Calu3 (cell line): ENCODE measurements at places on chromosomes 5 and 9. TPM values are rescaled to one million over a fixed set of nuclear protein-coding genes. Genes with fewer than 3 reads are reported as not detected.

The DPYSL3 gene
- total RNA-seq = 21.4 and 26.6 TPM in 2 replicates

The GNAQ gene
- 34.1 TPM in 2 replicates for total RNA-seq

The REEP2 gene
- 2.5 and 2.7 TPM in 2 replicates for total RNA-seq

The GLDC gene
- 5.1 and 8.0 TPM in 2 replicates for total RNA-seq

GRCh38 chr5:120655828-120656435, 191.8 kb downstream of the PRR16 start:
- no peaks in the 10 kb centered on the region for H3K27me3 ChIP-seq
- H3K36me3 ChIP-seq = no peaks in the 10 kb centered on the region
- DNase-seq = peak; percentile 37
- no peak overlapping the region for H3K27ac ChIP-seq
- peaks cover 6% of the 10 kb centered on the region for H3K4me1 ChIP-seq

DNA sequence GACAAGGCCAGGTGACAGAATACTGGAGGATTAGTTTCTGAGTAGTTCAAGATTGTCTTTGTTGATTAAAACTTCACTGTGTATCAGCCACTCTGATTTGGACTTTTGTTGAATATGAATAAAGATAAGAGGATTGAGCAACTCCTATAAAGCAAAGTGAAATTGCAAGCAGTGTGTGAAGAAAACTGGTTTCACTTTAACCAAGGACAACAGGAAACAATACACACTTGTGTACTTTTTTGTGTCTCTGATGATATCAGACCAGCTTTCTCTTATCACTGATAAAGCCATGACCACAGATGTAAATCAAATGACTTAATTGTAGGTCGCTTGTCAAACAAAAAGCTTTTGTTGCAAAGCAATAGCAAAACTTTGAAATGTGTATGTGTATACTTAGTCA, 268.6 kb downstream of the FER start:
- H3K4me3 ChIP-seq = no peak overlapping the region
- H3K27ac ChIP-seq = peak overlapping the region; percentile 39
- no peak for DNase-seq
- H3K36me3 ChIP-seq = no peaks in the 10 kb centered on the region
- peaks cover 18% of the 10 kb centered on the region for H3K4me1 ChIP-seq

DNA sequence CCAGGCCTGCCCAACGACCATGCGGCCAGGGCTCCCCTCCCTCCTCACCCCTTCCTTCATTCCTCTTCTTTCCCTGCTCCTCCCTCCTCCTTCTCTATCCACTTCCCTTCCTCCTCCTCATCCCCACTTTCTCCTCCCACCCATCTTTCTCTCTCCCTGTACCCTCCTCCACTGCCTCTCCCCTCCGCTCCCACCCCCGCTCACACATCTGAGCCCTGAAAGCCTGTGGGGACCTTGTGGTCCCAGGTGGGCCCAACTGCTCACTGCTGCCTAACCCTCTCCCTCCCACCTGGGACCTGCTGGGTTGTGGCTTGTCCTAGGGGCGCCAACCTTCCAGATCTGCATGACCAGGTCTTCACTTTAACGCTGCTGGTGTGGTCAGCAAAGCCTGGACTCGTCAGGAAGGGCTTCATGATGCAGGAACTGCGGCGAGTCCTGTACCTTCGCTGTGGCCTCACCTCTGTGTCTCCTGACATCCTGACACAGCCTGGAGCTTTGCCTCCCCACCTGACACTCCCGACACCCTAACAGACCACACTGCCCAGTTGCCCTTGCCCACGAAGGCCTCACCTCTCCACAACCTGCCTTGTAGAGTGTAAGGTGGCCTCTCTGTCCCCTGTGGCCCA, 34.6 kb downstream of the C5orf15 start:
- peaks cover 9% of the 10 kb centered on the region for H3K27me3 ChIP-seq
- H3K36me3 ChIP-seq = no peaks in the 10 kb centered on the region
- H3K27ac ChIP-seq = no peak overlapping the region
- DNase-seq = no peak
- no peak overlapping the region for H3K4me3 ChIP-seq
- peaks cover 11% of the 10 kb centered on the region for H3K4me1 ChIP-seq
